Naive thymus-derived CD8-positive, alpha-beta T cell (primary cell): ENCODE measurements at places on chromosomes 13 and 19.
A peak's percentile ranks its signal among the peaks of the same experiment; 100 is the strongest.

- DNase-seq: no peak
Observed at GRCh38 chr13:33284916-33285315, 639 bp downstream of the STARD13 start.

DNA sequence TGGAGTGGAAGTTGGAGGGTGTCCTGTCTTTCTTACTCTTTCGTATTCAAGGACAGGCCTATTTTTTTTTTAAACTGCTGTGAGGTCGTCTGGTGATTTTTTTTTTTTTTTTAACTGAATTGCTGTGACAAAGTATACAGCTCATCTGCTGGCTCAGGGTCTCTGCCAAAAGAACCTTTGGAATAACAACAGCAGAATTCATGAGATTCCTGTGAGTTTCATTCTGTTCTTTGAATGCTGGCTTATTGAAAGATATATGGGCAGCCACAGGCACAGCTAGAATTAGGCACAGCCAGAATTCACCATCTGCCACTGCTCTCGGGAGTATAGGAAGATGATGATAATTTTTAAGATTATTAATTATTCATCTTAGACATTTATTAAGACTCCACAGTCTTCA lies 21.4 kb upstream of the FRY start:
- no peak for DNase-seq

- DNase-seq: no peak
Observed at GRCh38 chr19:38516802-38517201, 83.3 kb downstream of the RYR1 start.

GRCh38 chr19:29089315-29089870 lies 123.6 kb downstream of the UQCRFS1 start:
- no peak for DNase-seq

- no peak for DNase-seq
Observed at GRCh38 chr19:6697291-6697690, 23.2 kb downstream of the C3 start.

DNA sequence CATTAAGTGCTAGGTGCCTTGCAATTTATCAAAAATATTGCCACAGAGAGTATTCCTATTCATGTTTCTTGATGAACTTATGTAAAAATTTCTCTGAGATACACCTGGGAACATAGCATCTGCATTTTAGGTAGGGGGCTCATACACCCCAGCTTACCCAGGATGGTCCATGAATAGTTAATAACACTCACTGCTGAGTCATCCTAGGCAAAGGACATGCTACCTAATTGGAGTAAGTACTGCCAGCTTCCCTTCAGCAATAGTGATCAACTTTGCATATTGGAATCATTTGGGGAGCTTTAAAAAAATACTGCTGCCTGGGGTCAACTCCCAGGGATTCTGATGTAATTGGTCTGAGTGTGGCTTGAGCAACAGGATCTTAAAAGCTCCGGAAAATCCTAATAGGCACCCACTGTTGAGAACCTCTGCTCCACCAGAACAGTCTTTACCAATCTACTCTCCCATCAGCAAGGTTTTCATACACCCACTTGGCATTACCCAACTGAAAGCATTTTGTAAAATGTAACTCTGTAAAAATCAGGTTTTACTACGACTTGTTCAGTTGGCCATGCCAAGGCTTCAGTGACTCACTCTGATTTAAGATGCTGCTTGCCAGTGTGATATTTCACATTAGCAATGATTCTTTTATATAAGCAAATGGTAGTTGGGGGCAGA lies 67.2 kb upstream of the FNDC3A start:
- DNase-seq: no peak

DNA sequence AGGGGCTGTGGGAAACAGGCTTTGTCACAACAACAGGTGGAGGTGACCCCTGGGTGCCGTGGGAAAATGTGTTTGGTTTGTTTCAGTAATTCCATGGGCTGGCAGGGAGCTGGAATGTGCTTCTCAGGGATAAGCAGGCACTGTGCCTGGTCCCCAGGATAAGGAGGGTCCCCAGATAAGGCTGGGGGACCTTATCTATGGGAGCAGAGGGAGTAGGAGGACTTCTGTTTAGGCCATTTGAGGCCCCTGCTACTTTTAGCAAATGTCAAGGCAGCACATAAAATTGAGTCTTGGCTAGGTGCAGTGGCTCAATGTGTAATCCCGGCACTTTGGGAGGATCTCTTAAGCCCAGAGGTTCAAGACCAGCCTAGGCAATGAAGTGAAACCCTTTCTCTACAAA lies 59.5 kb downstream of the KCNC3 start:
- no peak for DNase-seq

- no peak for DNase-seq
Observed at GRCh38 chr13:75505327-75505726, 23.4 kb upstream of the TBC1D4 start.

DNA sequence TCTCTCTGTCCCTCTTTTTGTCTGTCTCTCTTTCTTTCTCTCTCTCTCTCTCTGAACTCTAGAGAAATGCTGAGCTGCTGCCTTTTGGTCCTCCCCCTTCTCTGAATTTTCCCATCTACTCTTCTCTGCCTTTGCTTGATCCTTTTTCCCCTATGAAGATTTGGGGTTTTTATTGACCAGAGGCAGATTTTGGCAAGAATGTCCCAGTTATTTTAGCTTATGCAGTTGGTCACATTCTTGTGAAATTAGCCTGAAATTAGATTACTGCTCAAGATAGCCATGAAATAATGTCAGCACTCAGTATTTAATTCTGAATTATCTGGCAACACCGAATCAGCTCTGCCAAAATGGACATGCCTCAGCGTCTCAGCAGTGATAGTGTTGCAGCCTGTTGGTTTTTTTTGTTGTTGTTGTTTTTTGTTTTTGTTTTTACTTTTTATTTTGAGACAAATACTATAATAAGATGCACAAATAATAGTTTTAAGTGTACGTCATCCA lies 17.2 kb upstream of the SPART start:
- no peak for DNase-seq

GRCh38 chr13:47705185-47705584 lies 295.9 kb downstream of the SUCLA2 start:
- no peak for DNase-seq

DNA sequence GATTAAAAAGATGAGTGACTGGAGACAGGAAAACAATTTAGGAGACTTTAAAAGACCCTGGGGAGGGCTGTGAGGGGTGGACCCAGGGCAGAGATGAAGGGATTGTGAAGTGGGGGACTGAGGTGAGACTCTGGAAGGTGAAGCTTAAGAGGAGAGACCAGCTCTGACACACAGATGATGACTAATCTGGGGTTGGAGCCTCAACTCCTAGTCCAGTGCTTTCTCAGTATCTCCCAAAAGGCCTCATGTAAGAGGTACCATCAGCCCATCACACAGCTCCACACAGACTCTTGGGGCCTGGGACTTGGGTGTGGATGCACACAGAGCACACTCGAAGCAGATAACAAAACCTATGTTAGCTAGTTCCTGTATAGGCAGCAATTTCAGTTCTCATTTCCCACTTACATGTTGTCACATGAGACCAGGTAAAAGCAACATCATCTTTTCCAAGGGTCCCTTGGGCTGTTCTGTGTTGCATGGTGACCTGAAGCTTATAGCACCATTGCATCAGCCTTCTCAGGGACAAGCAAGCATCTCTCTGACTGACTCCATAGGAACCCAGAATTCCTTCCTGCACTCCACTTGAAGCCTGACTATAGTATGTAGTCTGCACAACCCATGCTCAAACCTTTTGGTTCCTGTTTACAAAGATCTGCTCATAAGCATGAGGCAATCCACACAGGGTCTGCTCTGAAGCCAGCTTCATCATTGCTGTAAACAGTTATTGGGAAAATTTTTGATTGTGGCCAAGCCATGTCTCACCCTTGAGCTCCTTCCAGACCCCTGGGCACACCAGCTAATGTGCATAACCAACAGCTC lies 88.6 kb upstream of the MYCBP2 start:
- DNase-seq: no peak

GRCh38 chr13:43042410-43042921 lies 19.1 kb downstream of the DNAJC15 start:
- DNase-seq: no peak

DNA sequence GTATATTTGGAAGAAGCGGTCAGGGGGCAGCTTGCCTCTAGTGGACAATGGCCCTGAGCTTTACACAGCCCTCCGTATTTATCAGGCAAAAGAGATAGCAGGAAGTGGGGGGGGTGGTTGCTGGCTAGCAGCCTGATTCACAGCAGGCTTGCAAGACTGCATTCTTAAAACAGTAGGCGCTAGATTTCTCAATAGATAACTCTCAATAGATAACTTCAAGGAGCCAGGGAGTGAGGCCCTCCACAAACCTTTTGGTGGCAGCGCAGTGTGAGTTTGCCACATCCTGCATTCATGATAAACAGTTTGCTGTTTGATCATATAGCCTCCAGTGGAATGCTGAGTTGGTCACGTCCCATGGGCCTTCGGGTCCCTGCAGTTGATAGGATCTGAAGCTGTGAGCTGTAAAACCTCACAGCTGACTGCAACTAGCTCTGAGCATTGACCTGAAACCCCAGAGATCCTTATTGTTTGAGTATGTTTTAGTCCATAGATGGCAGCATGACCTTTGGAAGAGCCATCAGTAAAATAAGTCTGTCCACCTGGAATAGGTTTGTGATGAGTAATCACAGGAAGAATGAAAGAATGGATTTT lies 12.2 kb downstream of the FPR3 start:
- DNase-seq: no peak

DNA sequence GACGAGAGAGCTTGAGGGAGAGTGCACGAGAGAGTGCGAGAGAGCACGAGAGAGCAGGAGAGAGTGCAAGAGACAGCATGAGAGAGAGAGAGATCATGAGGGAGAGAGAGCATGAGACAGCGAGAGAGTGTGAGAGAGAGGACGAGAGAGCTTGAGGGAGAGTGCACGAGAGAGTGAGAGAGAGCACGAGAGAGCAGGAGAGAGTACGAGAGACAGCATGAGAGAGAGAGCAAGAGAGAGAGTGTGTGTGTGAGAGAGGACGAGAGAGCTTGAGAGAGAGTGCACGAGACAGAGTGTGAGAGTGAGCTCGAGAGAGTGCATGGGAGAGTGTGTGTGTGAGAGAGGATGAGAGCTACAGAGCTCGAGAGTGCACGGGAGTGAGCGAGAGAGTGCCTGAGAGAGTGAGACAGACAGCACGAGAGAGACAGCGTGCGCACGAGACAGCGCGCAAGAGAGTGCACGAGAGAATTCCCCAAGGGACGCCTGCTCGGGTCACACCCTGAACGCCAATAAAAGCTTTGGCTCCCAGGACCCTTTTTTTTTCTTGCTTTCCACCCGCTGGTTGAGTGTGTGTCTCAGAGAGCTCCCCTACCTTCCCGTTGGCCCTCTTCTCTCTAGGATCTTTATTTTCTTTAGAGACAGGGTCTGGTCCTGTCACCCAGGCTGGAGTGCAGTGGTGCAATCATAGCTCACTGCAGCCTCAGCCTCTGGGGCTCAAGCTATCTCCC lies 3.7 kb downstream of the CD70 start:
- DNase-seq: no peak

DNA sequence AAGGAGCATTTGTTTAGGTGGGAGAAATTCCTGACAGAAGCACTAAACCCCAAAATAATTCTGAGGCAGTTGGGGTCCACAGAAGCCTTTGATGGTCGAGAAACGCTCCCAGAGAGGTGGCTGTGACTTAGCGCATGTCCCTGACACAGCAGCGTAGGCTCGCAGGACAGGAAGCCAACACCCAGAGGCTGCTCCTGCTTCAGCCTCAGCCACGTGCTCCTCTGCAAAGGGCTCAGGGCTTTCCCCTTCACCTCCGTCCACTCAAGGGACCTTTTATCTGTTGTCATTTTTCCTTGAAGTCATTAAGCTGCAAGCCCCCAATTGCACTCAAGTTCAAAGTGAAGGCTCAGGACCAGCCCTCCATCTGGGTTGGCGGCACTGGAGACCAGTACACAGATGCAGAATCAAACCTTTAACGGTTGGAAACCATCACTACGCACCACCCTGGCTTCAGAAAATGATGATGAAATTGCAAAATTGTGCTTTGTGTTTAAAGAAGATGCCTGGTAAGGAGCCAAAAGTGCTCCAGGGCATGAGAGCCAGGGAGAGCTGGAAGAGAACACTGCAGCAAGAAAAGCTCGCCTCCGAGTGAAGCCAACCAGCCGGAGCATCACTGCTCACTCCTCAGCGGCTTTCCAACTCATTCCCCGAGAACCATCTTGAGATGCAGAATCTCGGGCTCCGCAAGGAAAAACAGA lies 219.6 kb downstream of the RAP2A start:
- DNase-seq: no peak

DNA sequence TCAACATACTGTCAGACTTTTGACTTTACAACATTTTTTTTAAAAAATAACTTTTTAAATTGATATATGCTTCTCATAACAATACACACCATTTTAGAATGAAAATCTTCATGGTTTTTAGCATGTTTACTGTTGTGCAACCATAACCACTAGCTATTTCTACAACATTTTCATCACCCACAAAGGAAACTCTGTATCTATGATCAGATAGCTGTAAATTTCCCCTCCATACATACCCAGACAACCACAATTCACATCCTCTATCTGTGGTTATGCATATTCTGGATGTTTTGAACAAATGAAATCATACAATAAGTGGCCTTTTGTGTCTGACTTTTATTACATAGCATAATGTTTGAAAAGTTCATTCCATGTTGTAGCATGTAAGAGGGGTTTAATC lies 1666.0 kb downstream of the EFNB2 start:
- DNase-seq: peak; percentile 47

- no peak for DNase-seq
Observed at GRCh38 chr19:1540365-1540925, 16.6 kb downstream of the PLK5 start.

DNA sequence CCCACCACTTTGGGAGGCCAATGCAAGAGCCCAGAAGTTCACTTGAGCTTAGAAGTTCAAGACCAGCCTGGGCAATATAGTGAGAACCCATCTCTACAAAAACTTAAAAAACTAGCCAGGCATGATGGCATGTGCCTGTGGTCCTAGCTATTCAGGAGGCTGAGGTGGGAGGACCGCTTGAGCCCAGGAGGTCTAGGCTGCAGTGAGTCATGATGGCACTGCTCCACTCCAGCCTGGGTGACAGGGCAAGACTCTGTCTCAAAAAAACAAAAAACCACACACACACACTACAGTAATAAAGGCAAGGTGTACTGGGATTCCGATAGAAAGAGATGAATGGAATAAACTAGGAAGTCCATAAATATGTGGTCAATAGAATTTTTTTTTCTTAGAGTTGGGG lies 35.6 kb downstream of the CYP2F1 start:
- no peak for DNase-seq

DNA sequence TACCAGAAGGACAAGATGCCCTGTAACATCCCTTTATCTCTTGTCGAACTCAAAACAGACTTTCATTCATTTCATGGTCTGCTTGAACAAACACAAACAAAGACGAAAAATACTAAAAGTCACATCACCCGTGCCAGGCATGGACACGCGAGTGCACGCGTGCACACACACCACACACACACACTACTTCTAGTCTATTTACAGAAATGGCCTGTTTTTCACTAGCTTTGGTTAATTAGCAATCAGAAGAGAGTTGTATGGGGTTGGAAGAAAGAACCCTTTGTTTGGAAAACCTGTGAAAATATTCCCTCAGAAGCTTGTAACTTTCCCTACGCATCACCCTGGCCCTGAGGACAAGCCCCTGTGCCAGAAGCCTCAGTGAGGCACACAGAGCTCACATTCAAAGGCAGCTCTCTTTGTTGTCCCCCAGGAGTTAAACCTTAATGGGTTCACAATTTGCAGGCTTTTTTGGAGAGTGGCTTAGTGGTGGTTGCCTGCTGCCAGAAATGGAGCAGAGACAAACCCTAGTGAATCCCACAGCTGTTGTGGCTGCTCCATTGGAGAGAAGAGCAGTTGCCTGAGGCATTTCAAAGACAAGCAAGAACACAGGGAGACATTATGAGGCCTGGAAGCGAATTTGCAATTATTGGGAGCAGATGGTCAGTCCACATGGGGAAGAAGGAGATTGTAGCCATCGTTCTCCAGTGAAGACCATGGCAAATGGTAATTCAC lies 55.9 kb downstream of the STARD13 start:
- no peak for DNase-seq

GRCh38 chr13:19618977-19619376 lies 14.5 kb upstream of the MPHOSPH8 start:
- DNase-seq: no peak
